ENCODE measurements at places on chromosomes 5 and 9.
A peak's percentile ranks its signal among the peaks of the same experiment; 100 is the strongest.

DNA sequence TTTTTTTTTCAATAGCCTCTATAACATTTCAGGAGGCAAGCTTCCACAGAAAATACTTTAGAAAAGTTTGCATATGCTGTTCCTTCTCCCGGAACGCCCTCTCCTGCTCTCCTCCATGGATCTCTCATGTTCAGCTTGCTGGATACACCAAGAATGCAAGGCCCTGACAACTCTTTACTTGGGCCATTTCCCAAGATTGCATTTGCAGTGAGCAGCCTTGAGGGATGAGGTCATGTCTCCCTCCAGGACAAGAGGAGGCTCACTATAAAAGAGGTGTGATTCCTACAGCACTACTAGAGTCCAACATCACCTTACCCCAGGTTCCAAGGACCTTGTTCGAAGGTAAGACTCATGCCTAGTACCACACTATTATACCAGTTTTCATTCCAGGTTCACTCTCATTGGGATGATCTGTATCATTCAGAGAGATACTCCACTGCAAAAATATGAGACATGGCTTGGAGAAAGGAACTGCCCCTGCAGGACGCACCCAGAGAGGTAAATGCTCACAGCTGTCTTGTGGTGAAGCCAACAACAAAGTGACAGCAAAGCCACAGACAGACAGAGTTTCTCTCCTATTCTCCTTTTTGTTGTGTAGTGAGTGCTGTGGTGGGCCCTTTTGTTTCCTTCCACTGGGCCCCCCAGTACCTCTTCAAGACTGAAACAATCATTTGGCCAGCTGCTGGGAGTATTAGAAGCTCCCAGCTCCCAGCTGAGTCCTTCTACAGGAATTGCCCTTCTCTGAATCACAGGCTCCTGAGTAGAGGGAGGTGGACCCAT lies 151.7 kb upstream of the ZNF366 start:
- DNase-seq = no peak

GRCh38 chr5:160555971-160556631 lies 134.4 kb downstream of the PTTG1 start:
- no peak for DNase-seq

GRCh38 chr5:132179405-132179804 lies 48.2 kb downstream of the P4HA2 start:
- no peak for DNase-seq

DNA sequence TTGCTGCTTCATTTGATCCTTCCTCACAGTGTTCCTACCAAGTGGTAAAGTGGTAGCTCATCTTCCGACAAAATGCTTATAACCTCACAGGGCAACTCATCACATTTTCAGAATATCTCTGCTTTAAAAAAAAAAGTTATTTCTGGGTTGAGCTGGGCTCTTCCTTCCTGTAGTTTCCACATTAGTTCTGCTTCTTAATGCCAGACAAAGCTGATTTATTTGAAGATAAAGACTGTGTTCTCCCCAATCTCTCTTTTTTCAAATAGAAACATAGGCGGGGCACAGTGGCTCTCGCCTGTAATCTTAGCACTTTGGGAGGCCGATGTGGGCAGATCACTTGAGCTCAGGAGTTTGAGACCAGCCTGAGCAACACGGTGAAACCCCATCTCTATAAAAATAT lies 273.1 kb downstream of the ACTL7B start:
- no peak for DNase-seq

DNA sequence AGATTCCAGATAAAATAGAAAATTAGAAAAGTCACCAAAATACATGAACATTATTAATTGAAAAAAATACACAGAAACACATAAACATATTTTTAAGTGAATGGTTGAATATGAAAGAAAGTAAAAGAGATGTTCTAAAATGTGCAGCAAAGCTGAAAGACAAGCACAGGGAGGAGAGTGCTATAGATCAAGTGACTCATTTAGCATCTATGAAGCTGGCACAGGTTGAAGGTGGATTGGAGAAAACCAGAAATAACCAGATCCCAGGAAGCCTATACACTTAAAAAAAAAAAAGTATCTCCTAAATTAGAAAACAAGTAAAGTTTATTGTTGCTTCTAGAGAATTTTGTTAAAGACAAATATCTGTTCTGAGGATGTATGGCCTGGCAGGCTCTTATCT lies 338.9 kb downstream of the CDH12 start:
- no peak for DNase-seq

DNA sequence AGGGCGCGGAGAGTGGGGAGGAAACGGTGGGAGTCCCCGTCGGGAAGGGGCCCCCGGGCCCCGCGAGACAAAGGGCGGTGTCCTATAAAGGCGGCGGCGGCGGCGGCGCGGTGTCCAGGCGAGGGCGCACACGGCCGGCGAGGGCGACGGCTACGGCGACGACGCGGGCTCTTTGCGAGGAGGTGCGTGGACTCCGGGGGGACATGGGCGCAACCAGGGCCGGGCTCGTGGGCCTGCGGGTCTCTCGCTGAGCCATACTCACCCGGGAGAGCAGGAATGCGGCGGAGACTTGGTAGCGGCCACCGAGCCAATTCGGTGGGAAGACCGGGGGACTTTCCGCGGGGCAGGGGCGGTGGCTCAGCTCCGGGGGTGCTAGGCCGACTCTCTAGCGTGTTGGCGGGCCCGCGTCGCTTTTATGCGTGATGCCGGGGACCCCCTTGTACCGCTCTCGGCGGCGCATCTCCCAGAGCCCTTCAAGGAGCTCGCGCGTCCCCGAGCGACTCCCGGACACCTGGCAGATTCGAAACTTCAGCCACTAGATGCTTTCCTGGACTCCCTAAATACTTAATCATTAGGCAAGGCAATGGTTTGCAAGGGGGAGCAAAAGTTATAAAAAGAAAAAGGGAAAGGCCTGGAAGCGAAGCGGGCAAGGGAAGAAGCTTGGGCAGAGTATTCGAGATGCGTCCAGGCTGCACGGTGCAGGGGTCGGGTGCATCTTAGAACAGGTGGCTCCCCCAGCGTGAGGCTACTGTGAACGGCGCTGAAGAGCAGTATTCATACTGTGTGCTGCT lies 5.9 kb upstream of the TAL2 start:
- DNase-seq = no peak

- no peak for DNase-seq
These were observed 699.0 kb upstream of the ARRDC3 start for GRCh38 chr5:92081958-92082712.

DNA sequence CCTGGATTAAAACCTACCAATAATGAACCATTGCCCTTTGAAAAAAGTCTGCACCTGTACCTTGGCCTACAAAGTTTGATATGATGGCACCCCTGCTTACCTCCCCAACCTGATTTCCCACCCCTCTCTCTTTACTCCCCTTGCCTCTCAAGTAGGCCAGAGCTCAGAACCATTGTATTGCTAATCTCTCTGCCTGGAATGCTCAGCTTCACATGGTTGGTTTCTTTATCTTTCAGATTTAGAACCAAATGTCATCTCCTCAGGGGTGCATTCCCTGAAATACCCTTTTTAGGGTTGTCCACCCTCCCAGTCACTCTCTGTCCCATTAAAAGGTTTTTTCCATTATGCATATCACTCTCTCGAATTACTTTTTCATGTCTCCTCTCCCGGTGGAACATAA lies 116.6 kb upstream of the VCAN start:
- no peak for DNase-seq

GRCh38 chr5:127206320-127207113 lies 84.1 kb upstream of the MEGF10 start:
- DNase-seq = no peak

GRCh38 chr5:117559005-117559844 lies 984.6 kb upstream of the SEMA6A start:
- no peak for DNase-seq

DNA sequence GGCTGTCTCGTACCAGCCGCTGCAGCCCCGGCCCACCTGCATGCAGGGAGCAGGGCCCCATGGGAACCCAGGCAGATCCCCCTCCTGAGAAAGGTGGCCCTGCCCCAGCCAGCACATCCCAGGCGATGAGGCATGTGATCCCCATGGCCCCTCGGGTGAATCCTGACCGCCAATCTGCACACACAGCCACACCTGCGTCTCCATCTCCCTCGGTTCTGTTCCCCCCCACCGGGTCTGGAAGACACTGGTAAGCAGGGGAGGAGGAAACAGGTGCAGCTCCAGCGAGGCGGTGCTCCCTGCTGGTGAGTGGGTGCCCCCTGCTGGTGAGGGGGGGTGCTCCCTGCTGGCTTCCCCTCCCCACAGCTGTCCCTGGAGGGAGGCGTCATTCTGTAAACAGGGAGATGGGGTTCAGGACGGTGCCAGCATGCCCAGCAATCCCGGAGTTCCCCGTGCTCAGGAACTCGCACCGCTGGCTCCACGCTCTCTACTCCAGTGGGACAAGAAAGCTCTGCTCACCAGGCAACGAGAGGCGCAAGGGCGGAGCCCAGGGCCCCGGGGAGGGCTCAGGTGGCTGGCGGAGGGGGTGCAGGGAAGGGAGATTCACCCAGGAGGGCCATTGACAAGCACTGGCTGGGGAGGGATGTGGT lies 28.4 kb upstream of the SLC12A7 start:
- peak; percentile 61 for DNase-seq

DNA sequence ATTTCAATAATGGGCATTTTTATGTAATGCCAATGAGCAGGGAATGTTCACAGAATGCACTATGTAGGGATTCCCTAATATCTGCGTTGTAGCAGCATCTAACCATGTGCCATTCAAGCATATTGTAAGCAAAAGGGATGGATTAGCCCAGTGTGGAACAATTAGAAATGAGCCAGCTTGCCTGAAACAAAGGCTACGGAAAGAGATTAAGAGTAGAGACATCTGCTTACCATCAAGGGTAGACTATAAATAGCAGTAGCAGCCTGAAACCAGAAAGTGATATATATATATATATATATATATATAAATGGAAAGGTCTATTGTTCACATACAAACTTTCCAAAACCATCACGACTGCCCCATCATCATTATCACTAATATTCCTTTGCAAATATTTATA lies 31.9 kb upstream of the CEP120 start:
- DNase-seq = peak; percentile 91

GRCh38 chr9:131579789-131580211 lies 34.5 kb downstream of the PRRT1B start:
- DNase-seq = no peak

- no peak for DNase-seq
These were observed 60.3 kb upstream of the EPB41L4A start for GRCh38 chr5:112479418-112479817.

DNA sequence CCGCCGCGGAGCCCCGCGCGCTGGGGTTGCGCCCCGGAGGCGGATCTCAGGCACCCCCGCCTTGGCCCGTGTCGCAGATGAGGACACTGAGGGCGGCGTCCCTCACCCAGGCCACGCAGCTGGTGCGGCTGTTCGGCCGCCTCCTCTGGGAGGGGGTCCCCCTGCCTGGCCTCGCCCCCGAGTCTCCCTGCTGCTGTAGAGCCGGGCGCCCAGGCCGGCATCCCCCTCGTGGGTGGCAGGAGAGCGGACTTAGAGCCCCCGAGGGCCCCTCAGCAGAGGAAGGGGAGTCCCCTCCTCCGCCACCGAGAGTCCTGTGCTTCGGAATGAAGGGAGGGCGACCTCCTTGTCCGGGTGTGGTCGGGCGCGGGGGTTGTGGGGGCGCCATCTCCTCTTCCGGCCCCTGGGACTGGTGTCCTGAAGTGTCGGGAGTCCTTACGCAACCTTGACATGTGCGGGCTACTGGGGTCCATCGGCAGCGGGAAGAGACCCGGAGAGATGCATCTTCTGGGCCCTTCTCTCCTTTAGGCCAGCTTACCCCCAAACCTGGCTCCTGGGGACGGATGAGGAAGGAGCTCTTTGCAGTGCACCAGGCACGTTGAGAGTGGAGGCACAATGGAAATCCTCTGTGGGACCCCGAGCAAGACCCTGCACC lies 11.7 kb upstream of the EXOSC2 start:
- DNase-seq = no peak

DNA sequence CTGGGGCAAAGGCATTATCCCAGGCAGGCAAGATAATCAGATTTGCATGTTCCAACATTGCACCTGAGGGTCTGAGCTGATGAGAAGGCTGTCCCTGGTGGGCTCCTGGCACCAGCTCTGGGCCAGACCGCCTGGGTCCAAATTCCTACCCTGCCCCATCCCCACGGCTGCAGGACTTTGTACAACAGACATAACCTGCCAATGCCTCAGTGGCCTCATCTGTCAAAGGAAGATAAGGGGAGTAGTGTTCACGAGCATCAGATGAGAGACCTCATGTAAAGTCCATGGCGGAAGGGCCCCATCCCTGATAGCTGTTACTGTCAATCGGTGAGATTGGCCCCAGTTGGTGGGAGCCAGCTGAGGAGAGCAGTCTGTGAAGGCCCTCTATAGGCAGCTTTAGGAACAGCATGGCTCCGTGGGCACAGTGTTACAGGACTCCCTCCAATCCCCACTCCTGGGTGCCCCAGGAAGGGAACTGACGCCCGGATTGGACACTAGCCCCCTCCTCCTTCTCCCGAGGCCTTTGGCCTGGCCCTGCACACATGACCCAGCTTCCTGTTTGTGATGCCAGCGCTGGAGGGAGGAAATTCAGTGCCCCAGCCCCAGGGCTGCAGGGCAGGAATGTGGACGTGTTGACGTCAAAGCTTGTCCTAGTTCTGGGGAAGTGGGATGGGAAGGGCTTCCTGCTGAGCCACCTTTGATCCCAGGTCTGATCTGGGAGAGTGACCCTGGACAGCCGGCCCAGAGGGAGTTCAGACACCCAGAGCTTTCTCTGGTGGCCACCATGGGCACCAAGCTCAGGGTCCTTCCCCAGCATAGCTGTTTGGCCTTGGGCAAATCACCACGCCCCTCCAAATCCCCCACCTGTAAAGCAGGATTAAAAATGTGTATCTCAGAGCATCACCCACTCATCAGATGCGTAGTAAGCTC lies 56.2 kb downstream of the DUSP1 start:
- DNase-seq = peak; percentile 38

- no peak for DNase-seq
These were observed 42.3 kb downstream of the SHOC1 start for GRCh38 chr9:111752455-111752854.

DNA sequence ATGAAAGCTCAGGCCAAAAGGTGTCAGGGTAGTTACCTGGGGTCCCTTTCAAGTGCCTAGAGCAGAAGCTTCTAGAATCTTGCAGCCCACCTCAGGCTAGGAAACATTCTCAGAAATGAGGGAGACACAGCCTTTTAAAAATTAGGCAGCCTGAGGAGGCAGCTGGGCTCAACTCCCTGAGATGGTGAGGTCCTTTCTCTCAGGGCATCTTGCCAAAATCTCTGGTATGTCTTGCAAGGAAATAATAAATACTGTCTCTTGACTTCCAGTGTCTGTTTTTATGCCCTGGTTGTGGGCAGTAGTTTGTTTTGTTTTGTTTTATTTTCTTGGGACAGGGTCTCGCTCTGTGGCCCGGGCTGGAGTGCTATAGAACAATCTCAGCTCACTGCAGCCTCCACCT lies 100.9 kb upstream of the APC start:
- DNase-seq = no peak

- DNase-seq = no peak
These were observed 33.6 kb upstream of the FBP1 start for GRCh38 chr9:94672811-94673487.

GRCh38 chr9:15157381-15157780 lies 149.6 kb downstream of the TTC39B start:
- DNase-seq = no peak

GRCh38 chr5:90015584-90016018 lies 394.0 kb downstream of the CETN3 start:
- no peak for DNase-seq

DNA sequence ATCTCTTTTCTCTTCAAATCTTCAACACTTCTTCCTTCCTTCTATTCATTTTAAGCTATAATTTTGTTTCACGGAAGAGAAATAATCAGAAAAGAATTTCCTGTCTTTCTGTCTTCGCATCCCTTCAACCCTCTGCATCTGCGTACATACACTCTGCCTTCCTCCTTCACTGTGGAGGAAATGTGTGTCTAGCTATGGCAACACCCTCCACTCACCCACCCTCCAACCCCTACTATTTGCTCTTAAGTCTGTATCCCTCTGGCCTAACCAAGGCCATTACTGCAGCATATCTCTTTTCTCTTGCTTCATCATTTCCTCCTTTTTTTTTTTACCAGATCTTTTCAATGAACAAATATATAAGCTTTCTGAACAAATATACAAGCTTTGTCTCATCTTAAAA lies 105.7 kb upstream of the NUDT12 start:
- no peak for DNase-seq
